Stimulated activated CD8-positive, alpha-beta memory T cell treated with anti-CD3 and anti-CD28 coated beads, Interleukin-12 subunit alpha, Interleukin-12 subunit beta, amount 100 ng/mL, for 4 hours (primary cell): ENCODE measurements at places on chromosomes 3 and 15.

DNA sequence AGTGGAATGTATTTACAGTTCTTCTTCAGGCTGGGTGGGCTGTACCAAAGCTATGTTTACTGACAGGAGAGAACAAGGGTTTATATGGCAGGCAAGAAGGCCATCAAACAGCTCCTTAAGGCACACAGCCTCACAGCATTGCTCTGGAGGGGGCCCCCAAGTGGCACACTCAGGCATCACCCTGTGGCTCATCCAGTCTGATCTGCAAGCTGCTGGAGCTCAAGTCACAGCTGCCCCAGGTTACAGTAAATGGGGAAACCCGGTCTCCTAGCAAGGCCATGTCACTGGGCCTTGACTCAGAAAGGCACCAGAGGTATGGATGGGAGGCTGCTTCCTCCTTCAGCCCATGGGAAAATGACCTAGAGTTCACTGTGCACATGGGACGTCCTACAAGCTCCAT is 67.5 kb downstream of the TFG start:
- DNase-seq: no peak

DNA sequence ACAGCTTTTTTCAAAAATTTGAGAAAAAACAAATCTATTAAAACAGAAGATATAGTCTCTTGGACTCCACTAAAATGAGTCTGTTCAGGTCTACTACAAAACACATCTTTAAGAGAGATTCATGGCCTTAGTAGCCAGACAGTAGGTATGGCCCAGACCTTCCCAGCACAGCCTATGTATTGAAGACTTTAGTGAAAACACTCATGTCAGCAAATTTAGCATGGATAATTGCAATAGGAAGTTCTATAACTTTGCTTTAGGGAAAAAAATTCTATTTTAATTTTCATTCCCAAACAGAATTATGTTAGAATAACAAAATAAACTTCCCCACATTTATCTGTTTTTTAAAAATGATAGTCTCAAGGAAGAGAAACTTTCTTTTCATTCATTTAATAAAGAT is 976.6 kb downstream of the FHIT start:
- no peak for DNase-seq

DNA sequence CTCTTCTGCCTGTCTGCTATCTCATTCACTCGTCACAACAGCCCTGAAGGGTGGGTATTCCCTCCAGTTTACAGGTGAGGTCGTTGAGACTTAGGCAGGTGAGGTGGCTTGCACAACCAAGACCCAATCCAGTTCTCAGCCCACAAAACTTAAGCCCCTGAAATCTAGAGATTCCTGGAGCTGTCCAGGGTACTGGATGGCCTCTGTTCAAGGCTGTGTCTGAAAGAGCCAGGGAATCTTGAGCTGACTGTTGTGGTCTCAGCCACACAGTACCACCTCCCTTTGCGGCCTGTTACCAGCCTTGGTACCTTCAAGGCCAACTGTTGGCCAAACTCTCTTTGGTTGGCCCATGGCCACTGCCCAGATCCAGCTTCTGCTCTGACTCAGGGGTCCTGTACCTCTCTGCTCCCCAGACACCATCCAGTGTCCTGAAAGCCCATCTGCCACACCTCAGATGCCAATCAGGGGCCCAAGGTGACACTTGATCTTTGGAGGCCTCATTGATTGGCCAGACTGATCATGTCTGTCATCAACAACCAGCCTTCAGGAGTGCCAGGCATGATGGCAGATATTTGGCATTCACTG is 10.9 kb upstream of the FAM107A start:
- no peak for DNase-seq

GRCh38 chr3:30271781-30272180 is 334.6 kb upstream of the TGFBR2 start:
- DNase-seq: no peak

DNA sequence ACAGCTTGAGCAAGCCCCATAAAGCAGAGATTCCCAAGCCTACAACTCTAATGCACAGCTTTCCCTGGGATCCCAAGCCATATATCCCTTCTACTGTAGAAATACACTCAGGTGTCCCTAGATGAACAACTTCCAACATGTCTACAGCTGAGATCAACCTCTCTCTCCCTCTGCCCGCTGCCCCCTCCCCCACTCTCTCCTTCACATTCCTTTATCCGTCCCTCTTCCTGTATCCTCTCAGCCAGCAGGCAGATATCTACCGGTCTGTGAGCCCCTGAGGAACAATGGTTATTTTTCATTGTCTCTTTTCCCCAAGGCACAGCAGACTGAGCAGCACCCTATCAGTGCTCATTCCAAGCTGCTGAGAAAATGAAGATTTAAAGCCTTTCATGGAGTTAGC is 138.6 kb downstream of the SUCLG2 start:
- no peak for DNase-seq

GRCh38 chr15:39680868-39681267 is 100.0 kb downstream of the THBS1 start:
- no peak for DNase-seq

GRCh38 chr15:91652610-91653207 is 200.8 kb upstream of the SLCO3A1 start:
- no peak for DNase-seq

DNA sequence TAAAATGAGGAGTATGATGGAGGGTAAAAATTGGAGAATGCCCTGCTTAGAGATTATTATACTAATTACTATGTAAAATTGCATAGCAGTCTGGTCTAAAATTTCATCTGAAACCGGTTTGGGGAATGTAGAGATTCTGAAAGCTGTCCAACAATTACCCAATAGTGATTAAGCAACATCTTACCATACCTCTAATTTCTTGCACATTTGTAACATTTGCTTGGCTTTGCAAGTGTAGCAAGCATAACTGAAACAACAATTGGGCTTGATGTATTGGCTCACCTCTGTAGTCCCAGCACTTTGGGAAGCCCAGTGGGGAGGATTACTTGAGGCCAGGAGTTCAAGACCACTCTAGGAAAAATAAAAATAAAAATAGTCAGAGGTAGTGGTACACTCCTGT is 17.4 kb downstream of the AADACL2 start:
- no peak for DNase-seq

DNA sequence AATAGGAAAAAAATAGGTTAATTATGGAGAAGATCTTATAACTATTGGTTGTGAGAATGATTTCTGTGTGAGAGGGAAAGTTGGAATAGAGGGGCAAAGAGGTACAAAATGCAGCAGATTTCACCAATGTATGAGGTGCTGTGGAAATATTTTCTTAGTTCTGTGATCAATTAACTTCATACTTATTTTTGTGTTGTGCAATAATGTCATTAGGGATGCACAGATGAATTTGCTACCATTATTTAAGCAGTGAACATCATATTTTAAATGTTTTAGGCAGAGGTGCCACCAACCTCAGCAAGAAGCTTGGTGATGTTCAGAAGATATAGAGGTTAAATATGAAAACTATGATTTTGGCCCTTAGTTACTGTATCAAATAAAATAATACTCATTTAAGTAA is 21.6 kb downstream of the MBNL1 start:
- DNase-seq: no peak

DNA sequence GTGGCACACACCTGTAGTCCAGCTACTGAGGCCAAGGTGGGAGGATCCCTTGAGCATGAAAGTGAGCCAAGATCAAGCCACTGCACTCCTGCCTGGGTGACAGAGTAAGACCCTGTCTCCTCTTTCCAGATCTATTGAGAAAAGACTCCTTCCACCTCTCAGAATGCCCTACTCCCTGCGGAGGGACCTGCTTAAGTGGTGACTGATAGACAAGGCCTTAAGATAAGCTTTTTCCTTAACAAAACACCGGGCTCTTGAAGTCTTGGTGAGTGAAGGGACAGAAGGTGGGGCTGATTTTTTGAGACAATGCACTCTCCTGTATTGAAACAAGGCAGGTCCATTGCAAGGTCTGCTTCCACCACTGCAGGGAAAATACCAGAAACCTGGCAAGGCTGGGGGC is 338.4 kb upstream of the FRG2C start:
- DNase-seq: no peak

DNA sequence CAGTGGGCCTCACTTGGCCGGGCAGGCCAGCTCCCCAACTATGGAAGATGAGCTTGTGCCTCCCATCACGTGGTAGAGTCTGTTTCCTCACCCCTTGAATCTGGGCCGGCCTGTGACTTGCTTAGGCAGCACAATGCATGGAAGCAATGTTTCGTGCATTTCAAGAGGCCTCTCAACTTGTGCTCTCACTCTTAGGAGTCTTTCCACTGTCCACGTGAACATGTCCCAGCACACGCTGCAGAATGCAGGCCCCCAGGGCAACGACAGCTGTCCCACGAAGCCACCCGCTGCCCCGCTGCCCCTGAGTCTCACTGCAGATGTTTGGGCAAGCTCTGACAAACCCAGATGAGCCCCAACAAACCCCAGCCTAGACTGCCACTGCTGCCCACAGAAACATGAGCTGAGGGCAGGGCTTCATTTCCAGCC is 27.2 kb upstream of the SLC41A3 start:
- no peak for DNase-seq

DNA sequence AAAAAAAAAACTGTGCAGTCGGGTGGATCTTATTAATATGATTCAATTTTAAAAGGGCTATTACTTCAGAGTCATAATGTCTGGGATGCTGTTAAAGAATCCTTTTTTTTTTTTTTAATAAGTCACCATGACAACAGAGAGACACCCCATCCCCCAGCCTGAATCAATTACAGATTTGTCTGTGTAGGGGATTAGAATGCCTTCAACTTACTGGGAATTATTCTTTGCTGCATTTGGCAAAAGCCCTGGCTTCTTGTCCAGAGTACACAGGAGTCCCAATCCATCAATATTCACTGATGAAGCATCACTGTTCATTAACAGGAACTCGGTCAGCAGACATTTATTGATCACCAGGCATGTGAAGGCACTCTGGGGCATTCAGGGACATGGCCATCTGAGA is 12.7 kb upstream of the PXYLP1 start:
- no peak for DNase-seq

- peak; percentile 78 for DNase-seq
Measured at GRCh38 chr3:197791113-197791891, at the start of gene LRCH3. Gene LRCH3 (plus strand): TSS chr3:197791254. CDS start chr3:197791279, 25 bp downstream.

DNA sequence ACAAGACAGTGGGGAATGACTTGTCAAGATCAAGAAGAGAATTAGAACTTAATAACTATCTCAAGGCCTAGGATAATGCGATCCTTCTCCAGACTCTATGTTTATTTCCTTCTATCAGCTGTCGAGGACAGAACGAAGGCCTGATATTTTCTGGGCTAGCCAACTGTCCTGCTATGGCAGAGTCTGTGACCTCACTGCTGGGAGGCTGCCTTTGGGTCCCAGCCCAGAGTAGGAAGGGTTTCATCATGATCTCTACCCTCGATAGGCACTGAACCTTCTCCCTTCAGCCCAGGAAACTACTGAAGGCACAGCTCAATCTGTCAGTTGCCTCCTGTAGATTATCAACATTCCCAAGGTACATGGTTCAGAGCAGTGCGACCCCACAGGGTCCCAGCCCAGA is 237.2 kb downstream of the ATP8B4 start:
- no peak for DNase-seq

DNA sequence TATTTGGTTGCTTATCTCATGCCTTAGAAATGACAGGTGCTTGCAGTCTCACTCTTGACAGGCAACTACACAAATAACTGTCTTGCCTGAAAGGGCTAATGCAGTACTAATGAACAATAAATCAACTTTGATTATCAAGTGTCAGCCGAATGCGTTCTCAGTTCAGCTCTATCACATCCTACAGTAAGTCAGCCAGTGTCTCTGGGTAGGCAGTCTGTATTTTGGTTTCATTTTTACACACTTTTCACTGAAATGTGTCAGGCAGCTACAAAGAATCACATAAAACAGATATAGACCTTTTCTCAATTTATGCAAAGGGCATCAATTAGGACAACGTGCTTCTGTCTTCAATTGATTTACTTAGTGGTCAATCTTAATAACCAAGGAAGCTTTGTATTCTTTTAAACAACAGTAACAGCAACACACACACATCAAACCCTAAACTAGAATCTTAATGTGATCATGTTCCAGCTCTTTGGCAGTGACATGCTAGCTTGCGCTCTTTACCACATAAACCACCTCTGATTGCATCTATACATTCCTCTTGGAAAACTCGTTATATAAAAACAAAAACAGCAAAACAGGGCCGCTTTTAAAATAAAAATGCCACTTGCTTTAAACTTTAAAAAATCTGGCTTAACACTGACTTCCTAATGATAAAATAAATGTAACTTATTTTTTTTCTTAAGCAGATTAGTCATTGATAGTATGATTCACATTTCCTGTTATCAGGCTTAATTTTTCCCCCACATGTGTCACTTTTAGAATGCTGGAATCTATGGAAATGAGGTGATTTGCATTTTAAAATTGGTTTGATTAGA is 520.4 kb downstream of the FOXP1 start:
- DNase-seq: no peak

DNA sequence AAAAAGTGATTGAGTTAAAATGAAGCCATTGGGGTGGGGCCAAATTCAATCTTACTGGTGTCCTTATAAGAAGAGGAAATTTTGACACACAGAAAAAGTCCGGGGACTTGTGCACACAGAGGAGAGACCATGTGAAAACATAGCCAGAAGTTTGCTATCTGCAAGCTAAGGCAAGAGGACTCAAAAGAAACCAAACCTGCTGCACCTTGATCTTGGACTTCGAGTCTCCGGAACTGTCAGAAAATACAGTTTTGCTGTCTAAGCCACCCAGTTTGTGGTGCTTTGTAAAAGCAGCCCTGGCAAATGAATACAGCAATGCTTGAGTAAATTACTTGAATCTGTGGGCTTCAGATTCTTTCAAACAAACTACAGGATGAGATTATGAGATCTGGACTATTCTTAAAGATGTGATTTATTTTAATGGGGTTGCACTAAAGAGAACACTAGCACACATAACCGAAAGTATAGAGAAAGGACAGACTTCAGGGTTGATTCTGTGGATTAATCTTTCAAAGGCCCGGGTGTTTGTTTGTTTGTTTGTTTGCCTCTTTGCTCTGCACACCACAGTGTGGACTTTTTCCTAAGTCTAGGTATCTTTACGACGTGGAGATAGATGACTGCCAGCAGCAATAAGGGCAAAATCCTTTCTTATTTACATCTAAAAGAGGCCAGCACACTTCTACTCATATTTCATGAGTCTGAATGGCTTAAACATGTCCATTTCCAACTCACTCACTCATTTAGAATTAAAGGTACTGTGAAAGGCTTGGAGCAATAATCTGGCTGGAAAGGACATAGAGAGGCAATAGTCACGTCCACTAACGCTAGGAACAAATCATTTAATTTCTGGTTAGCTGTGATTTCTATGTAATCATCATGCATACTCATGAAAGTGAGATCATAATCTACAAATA is 53.9 kb upstream of the SSR3 start:
- no peak for DNase-seq

- DNase-seq: no peak
Measured at GRCh38 chr3:149765762-149766334, 13.6 kb upstream of the COMMD2 start.

DNA sequence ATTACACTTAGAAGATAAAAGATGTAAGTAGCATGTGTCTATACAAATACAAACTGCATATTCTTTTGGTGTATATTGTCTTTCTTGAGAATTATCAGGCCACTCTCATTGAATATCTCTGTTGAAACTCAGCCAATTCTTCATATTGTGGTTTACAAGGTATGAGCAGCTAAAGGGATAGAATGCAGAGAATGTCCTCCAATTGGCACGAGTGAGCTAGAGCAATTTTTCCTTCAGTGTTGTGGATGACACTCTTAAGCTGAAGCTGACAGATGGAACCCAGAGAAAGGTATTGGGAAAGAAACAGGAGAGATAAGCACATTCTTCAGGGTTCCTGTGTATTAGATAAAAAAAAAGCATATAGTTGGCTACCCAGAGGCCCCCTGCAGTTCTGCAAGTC is 453.1 kb downstream of the EPHA3 start:
- DNase-seq: no peak
